ENCODE measurements at places on chromosomes 12 and 14.

GRCh38 chr12:113831476-113831875, 134.6 kb downstream of the RBM19 start:
- no peak for DNase-seq

DNA sequence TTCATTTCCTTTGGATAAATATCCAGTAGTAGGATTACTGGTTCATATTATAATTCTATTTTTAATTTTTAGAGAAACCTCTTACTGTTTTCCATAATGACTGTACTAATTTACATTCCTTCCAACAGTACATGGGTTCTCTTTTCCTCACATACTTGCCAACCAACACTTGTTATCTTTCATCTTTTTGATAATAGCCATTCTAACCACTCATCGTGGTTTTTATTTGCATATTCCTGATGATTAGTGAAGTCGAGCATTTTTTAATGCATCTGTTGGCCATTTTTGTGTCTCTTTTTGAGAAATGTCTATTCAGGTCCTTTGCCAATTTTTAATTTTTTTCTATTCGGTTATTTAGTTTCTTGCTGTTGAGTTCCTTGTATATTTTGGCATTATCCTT, 457.7 kb upstream of the PDE3A start:
- no peak for DNase-seq

DNA sequence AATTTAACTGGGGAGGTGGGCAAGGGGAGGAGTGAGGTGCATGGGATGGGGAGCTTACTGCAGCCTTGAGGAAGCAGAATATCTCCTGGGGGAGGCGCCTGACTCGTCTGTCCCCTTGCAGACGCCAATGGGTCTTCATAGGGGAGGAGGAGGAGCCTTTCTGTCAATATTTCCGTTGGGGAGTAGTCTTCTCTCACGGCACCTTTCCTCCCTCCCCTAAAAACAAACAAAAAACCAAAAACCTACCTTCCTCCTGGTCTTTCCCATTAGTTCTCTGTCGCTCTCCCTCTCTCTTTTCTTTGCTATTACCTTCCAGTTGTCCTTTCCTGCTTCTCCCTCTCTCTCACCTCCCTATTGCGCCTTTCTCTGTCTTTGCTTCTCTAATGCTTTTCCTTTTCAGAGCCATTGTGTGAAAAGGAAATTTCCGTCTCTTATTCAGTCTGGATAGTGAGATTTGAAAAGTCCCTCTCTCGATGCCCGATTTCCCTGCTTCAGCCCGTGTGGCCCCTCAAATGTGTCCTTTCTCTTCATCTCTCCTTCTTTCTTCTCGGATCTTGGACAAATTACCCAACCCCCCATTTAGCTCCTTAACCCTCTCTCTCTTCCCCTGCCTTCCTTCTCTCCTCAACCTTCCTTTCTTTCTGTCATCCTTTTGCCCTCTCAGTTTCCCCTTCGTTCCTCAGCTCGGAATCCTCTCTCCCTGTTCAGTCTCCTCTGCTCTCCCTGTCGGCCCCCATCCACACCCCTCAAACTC, 5.9 kb downstream of the GPR84 start:
- DNase-seq = no peak

DNA sequence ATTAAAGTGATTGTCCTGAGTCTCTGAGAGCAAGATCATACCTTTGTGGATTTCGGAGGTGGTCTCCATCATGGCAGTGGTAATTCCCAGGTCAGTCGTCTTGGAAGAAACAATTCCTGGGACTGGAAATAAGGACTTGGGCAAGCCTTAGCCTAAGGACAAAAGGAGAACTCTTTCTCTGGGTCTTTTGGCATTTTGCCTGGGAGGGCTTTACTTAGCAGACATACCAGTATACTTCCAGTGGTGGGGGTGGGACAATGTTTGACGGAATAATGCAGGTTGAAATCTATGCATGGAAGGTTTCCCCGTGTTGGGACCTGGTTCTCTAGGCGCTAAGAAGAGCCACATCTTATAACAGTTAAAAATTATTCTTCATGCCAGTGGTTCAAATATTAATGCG, 70.4 kb upstream of the USP44 start:
- no peak for DNase-seq

- no peak for DNase-seq
Measured at GRCh38 chr14:89719366-89720075, 235.0 kb downstream of the EFCAB11 start.

- DNase-seq = no peak
Measured at GRCh38 chr12:111267144-111267543, 101.8 kb downstream of the PHETA1 start.

DNA sequence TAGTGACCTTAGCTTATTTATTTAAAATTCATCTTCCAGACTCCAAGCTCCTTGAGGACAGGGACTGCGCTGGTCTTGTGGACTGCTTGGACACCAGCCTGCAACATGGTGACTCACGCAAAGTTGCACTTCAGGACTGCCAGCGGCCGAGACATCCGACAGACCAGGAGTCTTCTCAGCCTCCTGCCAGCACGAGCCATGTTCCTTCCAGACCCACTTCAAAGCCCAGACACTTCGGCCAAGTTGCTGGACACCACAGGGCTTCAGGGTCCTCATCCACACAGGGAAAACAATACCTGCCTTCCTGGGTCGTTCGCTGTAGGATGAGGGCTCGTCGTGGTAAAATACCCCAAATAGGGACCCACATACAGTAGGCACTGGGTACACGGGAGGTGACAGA, 88.7 kb downstream of the BCL11B start:
- DNase-seq = peak; percentile 35

DNA sequence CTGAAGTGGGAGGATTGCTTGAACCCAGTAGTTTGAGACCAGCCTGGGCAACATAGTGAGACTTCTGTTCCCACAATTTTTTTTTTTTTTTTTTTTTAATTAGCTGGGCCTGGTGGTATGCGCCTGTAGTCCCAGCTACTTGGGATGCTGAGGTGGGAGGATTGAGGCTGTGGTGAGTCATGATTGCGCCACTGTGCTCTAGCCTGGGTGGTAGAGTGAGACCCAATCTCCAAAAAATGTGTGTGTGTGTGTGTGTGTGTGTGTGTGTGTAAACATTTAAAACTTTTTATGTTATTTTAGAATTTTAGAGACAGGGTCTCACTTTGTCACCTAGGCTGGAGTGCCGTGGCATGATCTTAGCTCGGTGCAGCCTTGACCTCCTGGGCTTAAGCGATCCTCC, 6.8 kb downstream of the PPP1R36 start:
- no peak for DNase-seq

DNA sequence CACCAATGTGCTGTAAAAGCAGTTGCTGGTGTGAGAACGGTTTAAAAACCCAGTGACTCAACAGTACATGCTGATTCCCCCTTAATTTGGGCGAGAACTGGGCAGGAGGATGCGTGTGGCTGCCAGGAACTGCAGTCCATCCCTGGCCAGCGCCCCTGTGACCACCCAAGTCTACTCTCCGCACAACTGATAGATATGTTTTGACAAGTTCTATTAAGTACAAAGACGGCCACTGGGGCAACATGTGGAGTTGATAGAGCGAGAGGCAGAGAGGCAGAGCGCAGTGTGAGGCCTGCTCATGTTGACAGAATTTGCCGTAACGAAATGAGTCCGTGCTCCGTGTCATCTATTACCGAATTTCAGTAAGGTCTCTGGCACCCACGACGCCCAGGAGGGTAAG, 855.0 kb downstream of the BCL11B start:
- no peak for DNase-seq

- DNase-seq = no peak
Measured at GRCh38 chr14:35285168-35286002, 6.8 kb upstream of the PSMA6 start.

GRCh38 chr14:41137741-41138140, 468.9 kb upstream of the LRFN5 start:
- no peak for DNase-seq

- DNase-seq = no peak
Measured at GRCh38 chr12:84542289-84542688, 370.3 kb downstream of the SLC6A15 start.

DNA sequence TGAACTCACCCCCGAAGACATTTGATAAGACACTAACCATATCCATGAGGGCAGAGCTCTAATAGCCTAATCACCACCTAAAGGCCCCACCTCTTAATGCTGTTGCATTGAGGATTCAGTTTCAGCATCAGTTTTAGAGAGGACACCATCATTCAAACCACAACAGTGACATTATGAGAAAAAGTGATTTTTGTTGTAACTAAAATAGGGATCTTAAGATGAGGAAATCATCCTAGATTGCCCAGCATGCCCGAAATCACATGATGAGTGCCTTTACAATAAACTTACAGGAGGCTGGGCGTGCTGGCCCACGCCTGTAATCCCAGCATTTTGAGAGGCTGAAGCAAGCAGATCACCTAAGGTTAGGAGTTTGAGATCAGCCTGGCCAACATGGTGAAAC, 9.7 kb upstream of the GLT1D1 start:
- no peak for DNase-seq

- no peak for DNase-seq
Measured at GRCh38 chr12:40310211-40310610, 85.4 kb downstream of the LRRK2 start.

DNA sequence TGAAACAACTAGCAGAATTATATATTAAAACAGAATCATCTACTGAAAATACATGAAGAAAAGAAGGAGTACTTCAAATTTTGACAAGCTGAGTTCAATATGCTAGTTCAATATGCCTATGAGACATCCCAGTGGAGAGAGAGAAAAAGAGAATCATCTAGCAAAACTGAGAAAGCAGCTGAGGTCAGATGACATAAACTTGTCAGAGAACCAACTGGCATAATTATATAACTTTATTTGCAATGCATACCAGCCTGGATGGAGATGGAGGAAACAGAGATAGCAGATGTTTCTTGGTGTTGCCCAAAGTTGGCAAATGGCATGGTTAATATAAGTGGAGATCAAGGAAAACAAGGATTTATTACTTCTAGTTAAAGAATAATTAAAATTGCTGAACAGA, 148.7 kb upstream of the PDZRN4 start:
- no peak for DNase-seq

- peak; percentile 94 for DNase-seq
Measured at GRCh38 chr12:93591137-93591868, 18.8 kb downstream of the SOCS2 start.

GRCh38 chr12:127284870-127285431, 982.0 kb upstream of the TMEM132C start:
- no peak for DNase-seq

GRCh38 chr12:51823875-51824565, 24.5 kb downstream of the FIGNL2 start:
- DNase-seq = no peak

DNA sequence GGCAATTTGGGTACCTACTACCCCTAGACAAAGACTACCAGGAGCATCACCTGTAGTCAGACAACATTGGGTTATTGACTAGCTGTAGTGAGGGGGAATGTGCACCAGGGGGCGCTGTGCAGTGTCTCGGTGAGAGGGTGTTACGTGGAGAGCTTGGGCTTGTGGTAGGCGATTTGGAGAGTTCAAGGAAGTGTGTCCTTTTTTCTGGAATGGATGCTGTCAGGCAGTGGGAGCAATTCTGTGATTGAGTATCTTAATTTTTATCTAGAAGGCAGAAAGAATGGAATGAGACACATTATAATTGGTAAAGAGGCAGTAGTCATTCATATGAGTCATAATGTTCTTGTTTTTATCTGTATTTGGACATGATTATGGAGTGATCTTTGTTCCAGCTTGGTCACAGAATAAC, 187.7 kb downstream of the GALC start:
- DNase-seq = no peak

GRCh38 chr12:71438670-71439361, 782 bp upstream of the LGR5 start:
- no peak for DNase-seq

DNA sequence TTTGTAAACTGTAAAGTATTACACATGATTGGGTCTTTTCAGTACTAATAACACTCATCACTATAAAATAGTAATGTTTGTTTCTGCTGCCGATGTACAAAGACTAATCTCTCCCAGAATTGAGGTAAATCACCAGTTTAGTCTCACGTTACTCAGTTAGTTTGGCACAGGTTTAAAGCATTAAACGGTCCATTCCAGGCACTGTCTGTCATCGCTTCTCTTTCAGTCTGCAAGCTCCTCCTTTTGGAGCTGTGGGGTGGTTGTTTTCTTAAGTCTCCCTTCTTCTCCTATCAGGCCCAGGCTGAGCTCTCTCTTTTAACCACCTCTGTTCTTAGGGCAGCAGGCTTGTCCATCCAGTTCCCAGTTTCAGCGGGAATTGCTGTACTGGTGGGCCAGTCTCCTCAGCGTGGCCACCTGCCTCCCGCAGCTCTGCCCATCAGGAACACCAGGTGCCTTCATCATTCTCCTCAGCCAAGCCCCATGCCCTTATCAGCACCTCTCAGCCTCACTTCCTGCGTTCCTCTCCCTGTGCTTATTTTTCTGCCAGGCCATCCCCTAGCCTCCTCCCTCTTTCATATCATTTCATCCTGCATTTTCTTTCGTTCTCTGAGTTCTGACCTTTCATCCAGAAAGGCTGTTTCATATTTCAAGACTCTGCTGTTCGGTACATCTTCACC, 149.0 kb downstream of the TGFB3 start:
- DNase-seq = no peak
